Stimulated activated CD4-positive, alpha-beta T cell treated with anti-CD3 and anti-CD28 coated beads, Interleukin-1b, Interleukin-23, amount 100 ng/mL, for 48 hours (primary cell): ENCODE measurements at places on chromosomes 4 and X.

- no peak for DNase-seq
These were observed 29.2 kb downstream of the LGI2 start for GRCh38 chr4:25001509-25001908.

- DNase-seq: no peak
These were observed 92.6 kb downstream of the CCSER1 start for GRCh38 chr4:90219822-90220221.

- DNase-seq: peak; percentile 77
These were observed 4.5 kb upstream of the CXCR3 start for GRCh38 chrX:71622576-71623450.

- DNase-seq: peak; percentile 41
These were observed 55.0 kb upstream of the BMP2K start for GRCh38 chr4:78720994-78721677.

DNA sequence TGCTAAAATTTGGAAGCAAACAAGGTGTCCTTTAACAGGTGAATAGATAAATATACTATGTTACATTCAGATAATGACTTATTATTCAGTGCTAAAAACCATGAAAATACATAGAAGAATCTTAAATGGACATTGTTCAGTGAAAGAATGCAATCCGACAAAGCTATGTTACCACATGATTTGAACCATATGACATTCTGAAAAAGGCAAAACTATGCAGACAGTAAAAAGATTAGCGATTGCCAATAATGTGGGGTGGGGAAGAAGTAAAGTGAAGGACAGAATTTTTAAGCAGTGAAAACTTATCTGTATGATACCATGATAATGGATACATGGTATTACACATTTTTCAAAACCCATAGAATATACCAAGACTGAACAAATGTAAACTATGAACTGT is 926.9 kb downstream of the FAT4 start:
- DNase-seq: no peak

- DNase-seq: no peak
These were observed 554.8 kb upstream of the HTR2C start for GRCh38 chrX:114028907-114029662.
